Stimulated activated CD4-positive, alpha-beta T cell treated with anti-CD3 and anti-CD28 coated beads, Interleukin-1b, Interleukin-23, amount 100 ng/mL, for 48 hours (primary cell): ENCODE measurements at places on chromosomes 5 and 9.

DNA sequence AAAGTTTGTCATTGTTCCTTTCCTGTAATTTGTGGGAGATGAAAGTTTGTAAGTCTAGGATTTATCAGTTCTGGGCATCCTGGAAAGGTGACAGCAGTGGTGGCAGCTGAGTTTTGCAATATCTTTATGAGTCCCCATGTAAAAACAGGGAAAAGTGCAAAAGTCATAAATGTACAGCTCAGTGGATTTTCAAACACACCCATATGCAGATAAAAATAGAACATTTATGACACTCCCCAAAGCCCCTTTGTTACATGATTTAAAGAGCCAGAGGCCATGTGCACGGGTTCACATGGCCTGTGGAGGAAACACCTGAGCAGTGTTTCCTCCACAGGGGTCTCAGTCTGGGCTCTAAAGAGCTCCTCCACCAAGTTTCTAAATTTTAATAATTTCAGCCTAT, 6.3 kb downstream of the TMEM38B start:
- DNase-seq, result no peak

- no peak for DNase-seq
Observed at GRCh38 chr5:153275695-153276094, 214.8 kb upstream of the GRIA1 start.

DNA sequence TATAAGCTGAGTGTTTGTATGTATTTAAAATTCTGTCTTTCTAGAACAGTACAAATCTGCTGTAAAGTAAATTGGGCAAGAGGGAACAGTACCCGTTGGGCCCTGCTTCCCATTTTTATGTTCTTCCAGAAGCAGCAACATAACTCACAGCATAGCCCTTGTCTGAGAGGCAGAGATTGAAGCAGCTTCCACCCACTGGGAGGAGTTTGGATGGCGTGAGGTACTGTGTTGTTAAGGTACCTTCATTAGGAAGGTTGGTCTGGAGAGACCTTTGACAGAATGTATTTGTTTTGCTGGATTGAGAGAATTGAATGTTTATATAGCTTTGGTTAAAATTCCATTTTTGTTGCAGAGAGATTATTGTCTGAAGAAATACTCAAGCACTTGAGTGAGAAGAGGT, 24.8 kb downstream of the RAI14 start:
- DNase-seq, result no peak

- DNase-seq, result no peak
Observed at GRCh38 chr5:153660919-153661318, 170.4 kb downstream of the GRIA1 start.

GRCh38 chr5:53987101-53987500, 323.3 kb downstream of the ARL15 start:
- no peak for DNase-seq

GRCh38 chr5:114360816-114361723, 800 bp upstream of the KCNN2 start:
- DNase-seq, result no peak

DNA sequence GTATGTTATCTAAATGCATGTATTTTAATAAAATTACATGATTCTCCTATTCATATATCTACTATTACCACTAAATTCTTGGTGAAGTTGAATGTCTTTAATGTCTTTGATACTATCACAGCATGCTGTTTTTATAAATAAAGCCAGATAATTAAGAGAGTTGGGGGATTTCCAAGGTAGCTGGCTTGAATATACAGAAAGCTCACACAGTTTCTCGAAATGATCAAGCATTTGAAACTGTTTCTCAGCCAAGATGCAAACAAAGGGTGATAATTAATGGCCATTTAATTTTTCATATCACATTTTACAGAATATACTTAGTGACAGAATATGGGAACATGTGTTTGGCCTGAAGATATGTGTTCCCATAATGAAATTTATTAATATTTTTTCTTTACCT, 145.6 kb upstream of the CDH12 start:
- no peak for DNase-seq

- DNase-seq, result no peak
Observed at GRCh38 chr5:167652690-167653089, 638.8 kb upstream of the WWC1 start.

GRCh38 chr9:122941582-122942234, 888 bp downstream of the RABGAP1 start:
- no peak for DNase-seq

DNA sequence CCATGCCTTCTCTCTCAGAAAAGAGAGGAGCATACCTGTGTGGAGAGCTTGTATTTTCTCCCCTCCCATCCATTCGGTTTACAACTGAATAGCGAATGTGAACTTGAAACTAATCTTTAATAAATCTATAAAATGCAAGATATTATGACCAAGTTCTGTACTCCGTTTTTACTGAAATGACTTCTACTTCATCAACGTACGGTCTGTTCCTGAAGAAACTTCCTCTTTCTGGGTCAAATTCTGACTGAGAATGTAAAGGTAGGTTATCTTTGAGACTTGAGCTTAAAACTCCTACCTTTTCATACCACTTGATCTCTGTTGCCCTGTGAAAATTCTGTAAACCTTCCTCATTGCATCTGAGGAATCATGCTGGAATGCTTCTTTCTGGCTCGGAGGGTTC, 4.2 kb upstream of the CTNNAL1 start:
- DNase-seq, result no peak

DNA sequence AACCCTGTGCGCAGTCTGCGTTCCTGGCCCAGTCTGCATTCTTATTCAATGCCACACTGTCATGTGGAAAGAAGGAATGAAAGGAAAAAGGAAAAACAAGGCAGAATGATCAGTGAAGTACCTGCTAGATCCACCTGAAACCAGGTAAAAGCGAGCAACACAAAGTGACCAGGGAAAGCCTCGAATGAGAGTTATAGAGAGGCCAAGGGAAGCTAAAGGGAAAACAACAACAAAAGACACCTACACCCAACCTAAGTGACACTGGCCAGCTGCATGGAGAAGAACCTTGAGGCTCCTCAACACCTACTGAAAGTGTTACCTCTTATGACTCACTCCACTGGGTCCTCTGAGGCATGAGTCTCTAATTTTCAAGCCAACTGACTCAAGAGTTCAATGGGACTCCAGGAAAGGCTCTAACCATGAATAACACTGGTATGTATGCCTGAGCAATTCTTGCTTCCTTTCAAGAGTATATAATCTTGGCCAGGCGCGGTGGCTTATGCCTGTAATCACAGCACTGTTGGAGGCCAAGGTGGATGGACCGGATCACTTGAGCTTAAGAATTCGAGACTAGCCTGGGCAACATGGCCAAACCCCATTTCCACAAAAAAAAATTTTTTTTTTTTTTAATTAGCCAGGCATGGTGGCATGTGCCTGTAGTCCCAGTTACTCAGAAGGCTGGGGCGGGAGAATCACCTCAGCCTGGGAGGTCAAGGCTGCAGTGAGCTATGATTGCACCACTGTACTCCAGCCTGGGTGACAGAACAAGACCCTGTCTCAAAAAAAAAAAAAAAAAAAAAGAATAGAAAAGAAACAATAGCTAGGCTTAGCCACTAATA, 29.0 kb downstream of the MTMR12 start:
- peak; percentile 39 for DNase-seq

GRCh38 chr9:19533373-19533772, 124.6 kb downstream of the ACER2 start:
- no peak for DNase-seq

GRCh38 chr5:14450018-14450524, 131.5 kb upstream of the OTULINL start:
- DNase-seq, result no peak

- DNase-seq, result no peak
Observed at GRCh38 chr5:15621094-15621493, 121.1 kb downstream of the FBXL7 start.

DNA sequence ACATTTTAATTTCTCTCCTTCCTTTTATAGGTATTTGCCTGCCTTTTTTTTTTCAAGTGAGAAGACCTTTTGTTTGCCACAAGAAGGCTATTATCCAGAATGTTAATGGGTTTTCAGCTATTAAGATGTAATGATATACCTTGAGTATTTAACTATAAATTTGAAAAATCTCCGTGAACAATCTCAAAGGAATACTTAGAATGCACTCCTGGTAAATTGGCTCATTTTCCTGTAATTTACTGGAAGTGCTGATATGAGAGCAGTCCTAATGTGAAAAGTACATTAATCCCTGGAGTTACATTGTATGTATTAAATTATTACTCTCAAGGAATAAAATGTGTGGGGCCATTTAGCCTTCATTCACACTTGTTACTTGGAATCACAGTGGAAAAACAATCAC, 32.4 kb downstream of the AOPEP start:
- no peak for DNase-seq

DNA sequence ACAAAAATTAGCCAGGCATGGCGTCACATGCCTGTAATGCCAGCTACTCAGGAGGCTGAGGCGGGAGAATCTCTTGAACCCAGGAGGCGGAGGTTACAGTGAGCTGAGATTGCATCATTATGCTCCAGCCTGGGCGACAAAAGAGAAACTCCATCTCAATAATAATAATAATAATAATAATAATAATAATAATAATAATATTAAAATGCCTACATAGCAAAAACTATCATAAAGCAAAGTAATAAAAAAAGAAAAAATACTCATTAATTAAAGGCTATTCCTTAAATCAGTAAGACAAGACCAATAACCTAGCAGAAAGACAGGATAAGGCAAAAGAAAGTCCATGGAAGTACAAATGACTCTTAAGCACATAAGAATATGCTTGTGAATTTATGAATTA, 50.0 kb downstream of the MRPS27 start:
- no peak for DNase-seq

- DNase-seq, result no peak
Observed at GRCh38 chr9:126763130-126763764, 41.6 kb upstream of the ZBTB43 start.

DNA sequence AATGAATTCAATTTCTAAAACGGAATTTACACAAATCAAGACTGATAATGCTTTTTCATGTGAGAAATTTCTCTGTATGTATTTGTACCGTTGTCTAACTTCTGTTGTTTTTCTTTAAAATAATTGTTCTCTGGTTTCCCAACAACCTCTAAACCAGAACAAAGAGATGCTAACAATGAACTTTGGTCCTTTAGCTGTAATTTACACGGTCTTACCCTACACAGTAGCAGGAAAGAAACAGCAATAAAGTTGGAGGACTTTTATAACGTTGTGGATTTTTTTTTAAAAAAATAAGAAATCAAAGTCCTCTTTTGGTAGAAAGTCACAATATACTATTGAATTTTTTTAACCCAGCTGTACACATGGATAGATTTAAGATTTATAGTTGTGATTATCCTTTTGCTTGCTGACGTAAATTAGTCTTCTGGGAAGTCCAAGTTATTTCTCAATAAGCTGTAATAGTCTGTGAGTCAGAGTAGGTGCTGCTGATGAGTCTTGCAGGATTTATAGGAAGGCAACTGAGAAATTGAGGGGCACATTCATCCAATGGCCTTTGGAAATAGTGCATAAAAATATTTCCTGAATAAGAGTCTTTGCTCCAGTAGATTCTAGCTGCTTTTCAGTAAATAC, 76.8 kb upstream of the PCSK1 start:
- no peak for DNase-seq

- no peak for DNase-seq
Observed at GRCh38 chr9:12274577-12274976, 418.6 kb upstream of the TYRP1 start.

DNA sequence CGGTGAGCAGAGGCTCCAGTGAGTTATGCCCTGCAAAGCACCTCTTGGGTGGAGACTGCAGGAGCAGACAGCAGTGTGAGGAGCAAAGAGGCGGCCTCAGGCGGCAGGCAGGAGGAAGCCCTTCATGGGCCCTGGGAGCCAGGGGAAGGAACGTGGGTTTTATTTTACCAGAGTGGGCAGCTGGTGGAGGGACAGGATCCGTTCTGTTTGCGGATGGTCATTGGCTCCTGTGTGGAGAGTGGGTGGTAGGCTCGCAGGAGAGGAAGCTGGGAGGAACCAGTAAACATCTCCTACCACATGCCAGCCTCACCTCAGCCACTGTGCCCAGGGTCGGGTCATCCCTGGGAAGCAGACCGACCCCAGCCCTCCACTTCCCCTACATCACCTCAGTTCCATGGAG, 24.4 kb downstream of the HNRNPH1 start:
- no peak for DNase-seq

DNA sequence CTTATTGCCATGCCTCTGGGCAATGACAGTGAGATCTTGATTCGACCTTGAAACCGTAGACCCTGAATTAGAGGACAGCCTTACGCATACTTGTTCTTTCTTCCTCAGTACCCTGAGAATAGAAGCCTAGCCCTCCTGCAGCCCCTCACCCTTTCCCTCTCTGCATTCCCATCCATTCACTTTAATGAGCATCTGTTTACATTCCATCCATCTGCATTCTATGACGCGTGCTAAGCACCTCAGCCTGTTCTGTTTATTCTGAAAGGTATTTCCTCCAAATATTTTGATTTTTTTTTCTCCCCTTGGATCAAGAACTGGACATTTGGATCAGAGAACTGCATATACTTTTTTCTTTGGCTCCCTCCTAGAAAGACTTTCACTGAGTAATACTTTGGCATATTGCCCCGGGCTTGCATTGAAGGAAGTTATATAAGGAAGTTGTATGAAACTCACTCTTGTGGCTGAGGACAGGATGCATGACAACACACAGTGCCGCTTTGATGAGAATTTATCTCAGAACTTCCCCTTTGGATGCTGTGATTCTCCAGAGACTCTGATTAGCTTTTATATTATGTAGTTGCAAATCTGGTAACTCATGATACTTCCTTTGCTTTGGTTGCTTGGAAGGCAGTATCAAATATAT, 15.7 kb downstream of the TMEM8B start:
- no peak for DNase-seq

DNA sequence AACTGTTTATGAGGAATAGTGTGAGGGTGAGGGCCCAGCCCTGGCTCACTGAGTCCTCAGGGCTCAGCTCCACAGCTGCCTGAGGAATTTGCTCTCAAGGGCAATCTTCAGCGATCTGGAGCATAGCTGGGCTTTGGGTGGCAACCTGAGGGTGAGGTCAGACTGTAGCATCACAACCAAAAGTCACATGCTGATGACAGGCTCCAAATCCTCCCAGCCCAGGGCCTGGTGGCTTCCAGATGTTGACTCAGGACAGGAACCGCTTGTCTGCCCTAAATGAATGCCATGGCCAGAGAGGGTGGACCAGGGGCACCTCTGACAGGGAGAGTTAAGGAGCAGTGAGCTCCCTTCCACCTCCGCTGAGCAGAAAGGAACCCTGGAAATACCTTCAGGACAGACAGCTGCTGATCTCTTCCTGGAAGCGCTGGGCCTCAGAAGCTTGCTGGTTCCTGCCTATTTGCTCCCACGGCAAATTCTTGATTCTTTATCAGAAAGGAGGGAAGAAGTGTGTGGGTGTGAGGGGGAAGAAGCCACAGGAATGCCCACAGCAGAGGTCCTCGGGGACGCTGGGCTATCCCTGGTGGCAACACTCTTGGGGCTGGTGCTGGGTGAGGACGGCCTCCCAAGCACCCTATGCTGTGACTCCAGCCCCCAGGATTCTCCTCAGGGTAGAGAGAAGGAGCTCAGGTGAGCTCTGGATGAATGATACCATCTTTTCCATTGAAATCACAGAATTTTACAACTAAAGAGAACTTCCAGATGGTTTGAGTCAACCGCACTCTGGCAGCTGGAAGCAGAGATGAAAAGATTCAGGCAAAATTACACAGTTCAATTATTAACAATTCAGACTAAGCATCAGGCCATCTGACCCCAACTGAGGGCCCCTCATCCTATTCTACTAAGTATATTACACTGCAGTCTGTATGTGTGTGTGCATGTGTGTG, 13.8 kb upstream of the CTSL start:
- DNase-seq, result no peak
